Endothelial cell of umbilical vein (primary cell): ENCODE measurements at places on chromosomes 7 and 10. TPM values are rescaled to one million over a fixed set of nuclear protein-coding genes. Genes with fewer than 3 reads are reported as not detected.

C10orf62 gene
- total RNA-seq, result not detected in 2 replicates

DNA sequence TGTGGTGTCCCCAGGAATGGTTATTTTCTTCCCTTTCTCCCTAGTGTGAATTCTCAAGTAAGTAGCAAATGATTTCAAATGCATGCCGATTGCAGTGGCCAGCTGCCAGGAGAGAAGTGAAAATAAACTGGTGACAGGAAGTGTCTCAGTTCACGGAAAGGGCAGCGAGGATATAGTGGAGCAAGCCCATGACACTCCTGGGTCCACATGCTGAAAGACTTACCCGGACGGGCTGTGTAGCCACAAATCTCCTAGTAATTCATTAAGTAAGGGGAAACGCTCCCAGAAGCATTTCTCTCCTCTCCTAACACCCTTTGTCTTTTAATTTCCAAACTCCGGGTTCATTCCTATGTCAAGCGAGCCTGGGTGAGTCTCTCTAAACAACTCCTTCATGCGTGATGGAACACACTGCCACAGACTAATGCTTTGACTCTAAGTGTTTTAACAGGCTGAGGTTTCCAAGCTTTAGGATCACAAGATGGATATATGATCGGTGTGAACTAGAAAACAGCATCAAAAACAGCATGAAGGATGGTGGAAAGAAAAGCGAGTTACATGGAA is 125.6 kb downstream of the CYP26A1 start:
- DNase-seq, result peak; percentile 67

GRCh38 chr7:149467321-149467859 is 6.5 kb upstream of the ZNF777 start:
- no peak for DNase-seq

DNA sequence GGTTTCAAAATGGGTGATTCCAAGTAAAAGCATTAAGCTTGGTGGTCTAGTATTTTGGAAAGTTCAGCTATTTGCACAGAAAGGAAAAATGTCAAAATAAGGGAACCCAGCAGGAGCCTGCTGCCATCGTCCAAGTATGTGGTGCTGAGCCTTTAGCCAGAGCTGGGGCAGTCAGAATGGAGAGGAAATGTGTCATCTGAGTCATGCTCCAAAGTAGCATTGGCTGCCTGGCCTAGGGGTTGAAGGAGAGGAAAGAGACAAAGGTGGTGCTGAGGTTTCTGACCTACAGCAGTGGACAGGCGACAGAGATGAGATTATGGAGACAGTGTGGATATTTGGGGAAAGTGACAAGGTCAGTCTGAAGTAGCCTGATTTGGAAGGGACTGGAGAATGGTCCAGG is 103.9 kb downstream of the PLCE1 start:
- no peak for DNase-seq

DNA sequence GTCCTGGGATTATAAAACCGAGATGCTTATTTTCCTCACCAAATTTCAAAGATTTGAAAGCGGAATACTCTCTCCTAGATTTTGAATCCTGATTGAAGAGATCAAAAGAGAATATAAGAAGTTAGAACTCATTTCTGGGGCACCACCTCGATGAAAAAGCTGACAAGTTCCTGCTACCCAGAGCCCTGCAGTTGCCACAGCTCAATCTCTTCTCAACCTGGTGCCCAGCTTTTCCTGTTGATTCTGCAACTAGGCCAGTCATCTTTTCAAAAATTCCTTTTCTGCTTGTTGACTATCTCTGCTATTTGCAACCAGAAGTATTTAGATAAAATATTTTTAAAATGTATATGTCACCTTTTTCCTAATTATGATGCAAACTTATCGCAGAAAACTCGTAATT is 45.0 kb downstream of the MTPN start:
- DNase-seq, result no peak

DNA sequence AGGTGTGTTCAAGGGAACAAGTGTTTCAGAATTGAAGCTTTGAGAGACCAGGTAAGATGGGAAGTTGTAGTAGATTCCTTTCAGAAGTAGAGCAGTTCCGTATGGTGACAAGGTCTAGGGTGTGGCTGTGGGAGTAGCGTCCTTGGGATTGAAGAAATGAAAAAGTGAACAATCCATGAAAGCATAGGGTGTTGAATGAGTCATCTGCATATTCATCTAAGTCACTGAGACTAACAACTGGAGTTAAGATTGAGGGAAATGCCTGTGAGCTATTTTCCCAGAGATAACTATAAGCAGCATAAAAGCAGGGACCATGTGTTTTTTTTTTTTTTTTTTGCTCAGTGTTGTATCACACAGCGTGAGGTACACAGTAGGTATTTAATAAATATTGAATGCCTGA is 134.8 kb downstream of the PHTF2 start:
- peak; percentile 70 for DNase-seq
